ENCODE measurements at places on chromosomes 7 and 10. TPM values are rescaled to one million over a fixed set of nuclear protein-coding genes. Genes with fewer than 3 reads are reported as not detected.

Gene NPFFR1
- total RNA-seq: not detected

Gene CYTH3
- 1.2 TPM for total RNA-seq

Gene OGDHL
- 0.73 TPM for total RNA-seq

Gene CYP26C1
- 0.09 TPM for total RNA-seq

DNA sequence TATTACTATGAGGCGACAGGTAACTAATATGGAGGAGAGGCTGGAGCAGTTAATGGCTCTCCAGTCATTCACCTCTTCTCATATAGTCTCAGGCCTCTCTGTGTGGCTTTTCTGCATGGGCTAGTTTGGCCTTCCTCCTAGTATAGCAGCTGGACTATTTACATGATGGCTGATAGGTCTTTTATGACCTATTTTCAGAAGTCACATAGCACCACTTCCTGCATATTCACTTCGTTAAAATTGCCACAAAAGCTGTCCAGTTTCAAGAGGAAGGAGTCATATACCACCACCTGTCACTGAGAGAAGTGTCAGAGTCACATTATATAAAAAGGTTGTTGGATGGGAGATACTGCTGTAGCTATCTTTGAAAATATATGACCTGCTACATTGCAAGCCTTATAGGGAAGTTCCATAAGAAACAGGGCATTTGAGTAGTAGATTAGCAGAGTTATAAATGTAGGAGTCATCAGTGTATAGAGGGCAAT is 8.0 kb upstream of the DMTF1 start:
- no peaks in the 10 kb centered on the region for H3K36me3 ChIP-seq
- H3K27ac ChIP-seq: no peak overlapping the region

- no peak for DNase-seq
- no peak overlapping the region for H3K4me3 ChIP-seq
- H3K27ac ChIP-seq: no peak overlapping the region
- H3K27me3 ChIP-seq: no peaks in the 10 kb centered on the region
- H3K36me3 ChIP-seq: peaks cover 2% of the 10 kb centered on the region
Measured at GRCh38 chr10:110317866-110318850, 13.4 kb upstream of the SMNDC1 start.

GRCh38 chr7:28980451-28981160 is 22.5 kb upstream of the TRIL start:
- no peak for DNase-seq
- no peaks in the 10 kb centered on the region for H3K36me3 ChIP-seq
- H3K27me3 ChIP-seq: peaks cover 4% of the 10 kb centered on the region
- no peak overlapping the region for H3K4me3 ChIP-seq
- no peaks in the 10 kb centered on the region for H3K4me1 ChIP-seq

- DNase-seq: no peak
- H3K27me3 ChIP-seq: no peaks in the 10 kb centered on the region
- no peak overlapping the region for H3K27ac ChIP-seq
- H3K4me1 ChIP-seq: no peaks in the 10 kb centered on the region
- no peak overlapping the region for H3K4me3 ChIP-seq
Measured at GRCh38 chr7:31933481-31933880, 136.7 kb downstream of the PDE1C start.

GRCh38 chr7:30986738-30987137 is 23.0 kb downstream of the GHRHR start:
- H3K27ac ChIP-seq: no peak overlapping the region
- H3K36me3 ChIP-seq: no peaks in the 10 kb centered on the region

Data from activated CD4-positive, alpha-beta T cell treated with anti-CD3 and anti-CD28 coated beads for 36 hours (primary cell).